Progenitor cell of endocrine pancreas (in vitro differentiated cells): ENCODE measurements at places on chromosomes 1 and 21.
A peak's percentile ranks its signal among the peaks of the same experiment; 100 is the strongest.

DNA sequence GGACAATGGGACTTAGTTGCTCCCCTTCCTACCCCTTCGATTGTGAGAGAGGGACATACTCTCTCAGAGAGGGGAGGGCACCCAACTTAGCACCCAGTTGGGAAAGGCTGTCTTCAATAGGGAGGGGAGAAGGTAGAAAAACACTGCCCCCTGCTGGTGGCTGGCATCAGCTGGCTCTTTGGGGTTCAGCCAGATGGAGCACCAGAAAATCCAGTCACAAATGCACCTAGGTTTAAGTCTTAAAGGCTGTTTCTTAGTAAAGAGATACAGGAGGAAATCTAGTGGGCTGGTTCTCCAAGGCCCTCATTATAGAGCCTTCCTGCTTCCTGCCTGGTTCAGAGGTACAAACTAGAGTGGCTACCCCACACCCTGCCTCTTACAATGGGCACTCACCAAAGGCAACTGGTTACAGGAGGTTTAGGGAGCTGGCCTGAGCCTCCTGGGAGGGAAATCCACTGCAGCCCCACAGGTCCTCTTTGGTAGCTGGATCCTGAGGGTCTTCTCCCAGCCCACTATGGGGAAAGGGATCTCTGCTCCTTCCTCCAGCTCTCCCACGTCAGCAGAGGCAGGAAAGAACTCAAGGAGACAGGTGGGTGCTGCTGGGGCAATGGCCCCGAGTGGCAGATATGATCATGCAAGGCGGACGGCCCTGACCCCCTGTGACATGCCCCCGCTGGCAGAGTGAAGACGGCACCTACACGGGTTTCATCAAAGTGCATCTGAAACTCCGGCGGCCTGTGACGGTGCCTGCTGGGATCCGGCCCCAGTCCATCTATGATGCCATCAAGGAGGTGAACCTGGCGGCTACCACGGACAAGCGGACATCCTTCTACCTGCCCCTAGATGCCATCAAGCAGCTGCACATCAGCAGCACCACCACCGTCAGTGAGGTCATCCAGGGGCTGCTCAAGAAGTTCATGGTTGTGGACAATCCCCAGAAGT is 28.3 kb downstream of the EIF2D start:
- DNase-seq = peak; percentile 60
- no peaks in the 10 kb centered on the region for H3K36me3 ChIP-seq
- peak overlapping the region; percentile 67 for H3K27ac ChIP-seq
- H3K27me3 ChIP-seq = peaks cover 14% of the 10 kb centered on the region
- H3K4me1 ChIP-seq = no peaks in the 10 kb centered on the region

GRCh38 chr1:200302921-200303290 is 106.9 kb downstream of the ZNF281 start:
- H3K4me3 ChIP-seq = peak overlapping the region; percentile 75
- no peak for DNase-seq
- peaks cover 30% of the 10 kb centered on the region for H3K27me3 ChIP-seq

- H3K4me1 ChIP-seq = peaks cover 38% of the 10 kb centered on the region
- H3K27me3 ChIP-seq = peaks cover 8% of the 10 kb centered on the region
- H3K4me3 ChIP-seq = peak overlapping the region; percentile 31
- peaks cover 20% of the 10 kb centered on the region for H3K36me3 ChIP-seq
Measured at GRCh38 chr1:223765036-223765718, 52.8 kb downstream of the CAPN2 start.

DNA sequence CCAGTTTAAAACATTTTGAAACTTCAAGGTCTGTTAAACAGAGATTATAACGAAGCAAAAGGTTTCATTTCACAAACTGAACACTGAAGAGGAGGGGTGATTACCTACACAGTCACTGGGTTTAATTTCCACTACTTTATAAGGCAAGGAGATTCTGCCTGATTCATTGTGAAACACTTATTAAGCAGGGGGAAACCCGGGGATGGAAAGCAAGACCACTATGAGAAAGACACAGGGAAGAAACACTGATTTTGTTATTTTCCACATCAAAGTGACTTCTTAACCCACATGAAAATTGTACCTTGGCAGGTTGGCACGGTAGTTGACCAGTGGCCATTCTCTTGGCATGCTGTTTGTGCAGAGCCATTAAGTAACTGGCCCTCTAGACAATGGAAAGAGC is 8.1 kb upstream of the F5 start:
- H3K36me3 ChIP-seq = no peaks in the 10 kb centered on the region
- no peak overlapping the region for H3K4me3 ChIP-seq
- DNase-seq = no peak

DNA sequence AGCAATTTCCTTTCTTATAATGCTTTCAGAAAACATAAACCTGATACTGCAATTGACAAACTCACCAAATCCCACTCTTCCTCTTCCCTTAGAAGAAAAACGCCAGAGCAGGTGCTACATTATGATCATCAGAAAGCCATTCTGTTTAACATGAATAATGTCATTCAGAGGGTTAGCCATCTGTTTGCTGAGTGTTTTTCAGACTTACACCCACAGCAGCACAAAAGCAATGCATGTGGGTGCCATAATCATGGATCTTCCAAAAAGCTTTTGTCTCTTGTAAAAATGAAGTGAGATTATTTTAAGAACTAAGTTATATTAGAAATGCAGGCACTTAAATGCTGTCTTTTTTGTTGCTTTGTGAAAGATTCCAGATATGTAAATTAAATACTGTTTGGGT is 204.6 kb upstream of the TMPRSS15 start:
- DNase-seq = no peak
- no peaks in the 10 kb centered on the region for H3K36me3 ChIP-seq
- no peaks in the 10 kb centered on the region for H3K27me3 ChIP-seq
- no peaks in the 10 kb centered on the region for H3K4me1 ChIP-seq
- no peak overlapping the region for H3K27ac ChIP-seq
- no peak overlapping the region for H3K4me3 ChIP-seq

- peaks cover 17% of the 10 kb centered on the region for H3K4me1 ChIP-seq
- peak overlapping the region; percentile 69 for H3K27ac ChIP-seq
- no peak overlapping the region for H3K4me3 ChIP-seq
- no peaks in the 10 kb centered on the region for H3K27me3 ChIP-seq
- H3K36me3 ChIP-seq = peaks cover 3% of the 10 kb centered on the region
Measured at GRCh38 chr21:43767498-43767983, 8.6 kb downstream of the CSTB start.

DNA sequence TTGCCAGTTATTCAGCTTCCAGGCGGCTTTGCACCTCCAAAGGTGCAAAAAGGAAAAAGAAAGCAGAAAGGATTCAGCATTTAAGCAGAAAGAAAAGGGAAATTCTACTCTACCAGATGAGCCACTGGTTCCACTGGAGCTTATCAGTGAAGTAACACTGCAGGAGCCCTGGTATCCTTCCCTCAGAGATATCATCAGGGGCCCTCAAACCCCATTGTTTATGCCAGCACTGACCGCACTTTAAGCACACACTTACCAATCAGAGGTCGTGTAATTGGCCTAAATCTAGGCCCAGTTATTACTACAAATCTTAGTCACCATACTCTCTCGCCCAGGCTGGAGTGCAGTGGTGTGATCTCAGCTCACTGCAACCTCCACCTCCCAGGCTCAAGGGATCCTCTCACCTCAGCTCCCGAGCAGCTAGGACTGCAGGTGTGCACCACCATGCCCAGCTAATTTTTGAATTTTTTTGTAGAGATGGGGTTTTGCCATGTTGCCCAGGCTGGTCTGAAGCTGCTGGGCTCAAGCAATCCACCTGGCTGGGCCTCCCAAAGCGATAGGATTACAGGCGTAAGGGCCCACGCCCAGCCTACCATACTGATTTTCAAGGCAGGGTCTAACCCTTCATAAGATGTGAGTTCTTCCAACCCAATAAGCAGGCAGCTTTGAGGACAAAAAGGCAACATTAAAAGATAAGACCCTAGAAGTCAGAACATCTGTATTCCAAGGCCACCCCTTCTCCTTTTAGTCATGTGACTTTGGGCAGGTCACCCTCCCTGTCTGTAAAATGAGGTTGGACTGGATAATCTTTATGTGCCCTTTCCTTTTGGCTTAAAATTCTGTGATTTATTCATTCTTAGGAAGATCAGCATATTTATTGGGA is 125.3 kb downstream of the SYT2 start:
- H3K27ac ChIP-seq = peak overlapping the region; percentile 91
- DNase-seq = no peak
- H3K27me3 ChIP-seq = no peaks in the 10 kb centered on the region
- peaks cover 17% of the 10 kb centered on the region for H3K36me3 ChIP-seq
- H3K4me3 ChIP-seq = no peak overlapping the region

GRCh38 chr1:27571439-27572018 is 32.4 kb downstream of the AHDC1 start:
- peaks cover 66% of the 10 kb centered on the region for H3K4me1 ChIP-seq

- no peaks in the 10 kb centered on the region for H3K27me3 ChIP-seq
- no peak overlapping the region for H3K4me3 ChIP-seq
- peaks cover 15% of the 10 kb centered on the region for H3K4me1 ChIP-seq
- DNase-seq = no peak
- no peak overlapping the region for H3K27ac ChIP-seq
- no peaks in the 10 kb centered on the region for H3K36me3 ChIP-seq
Measured at GRCh38 chr1:98325646-98326440, 335.7 kb upstream of the SNX7 start.

- H3K27me3 ChIP-seq = no peaks in the 10 kb centered on the region
- H3K4me1 ChIP-seq = peaks cover 6% of the 10 kb centered on the region
- no peak for DNase-seq
- H3K4me3 ChIP-seq = peak overlapping the region; percentile 89
Measured at GRCh38 chr1:40257313-40257687, 736 bp upstream of the ZMPSTE24 start.

DNA sequence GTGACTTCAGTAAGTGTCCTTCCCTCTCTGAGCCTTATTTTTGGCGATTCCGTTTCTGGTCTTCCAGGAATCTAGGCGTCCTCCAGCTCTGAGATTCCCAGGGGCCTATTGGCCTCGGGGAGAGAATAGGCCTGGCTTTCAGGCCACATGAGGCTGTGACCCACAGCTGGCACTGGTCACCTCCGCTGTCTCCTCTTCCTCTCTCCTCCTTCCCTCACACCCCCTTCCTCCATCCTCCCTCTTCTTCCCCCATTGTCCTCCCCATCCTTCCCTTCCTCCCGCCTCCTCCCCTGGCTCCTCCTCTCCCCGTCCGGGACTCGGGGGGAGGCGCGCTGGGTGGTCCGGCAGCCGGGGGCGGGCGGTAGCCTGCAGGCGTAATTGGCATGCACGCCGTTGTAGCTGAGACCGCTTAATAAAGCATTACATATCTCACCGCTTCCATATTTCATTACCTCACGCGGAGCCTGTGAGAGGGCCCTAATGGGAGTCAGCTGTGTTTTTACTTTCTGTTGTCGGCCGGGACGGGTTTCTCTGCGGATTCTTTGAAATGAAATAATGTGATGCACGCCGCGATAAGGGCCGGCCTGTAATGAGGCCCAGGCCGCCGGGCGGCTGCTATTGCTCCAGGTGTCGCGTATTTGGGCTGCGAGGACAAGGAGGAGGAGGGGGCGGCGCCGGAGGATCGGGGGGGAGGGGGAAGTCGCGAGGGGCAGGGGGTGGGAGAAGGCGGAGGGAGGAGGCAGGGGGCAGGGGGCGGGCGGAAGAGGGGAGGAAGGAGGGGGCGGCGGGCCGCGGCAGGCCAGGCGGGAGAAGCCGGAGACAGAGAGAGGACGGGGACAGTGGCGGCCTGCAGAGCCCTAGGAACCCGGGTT is 95.3 kb downstream of the FOXD2 start:
- H3K36me3 ChIP-seq = no peaks in the 10 kb centered on the region
- H3K27ac ChIP-seq = peak overlapping the region; percentile 43
- peaks cover 12% of the 10 kb centered on the region for H3K4me1 ChIP-seq
